AG09309 (cell line): ENCODE measurements at places on chromosomes 7 and 10.
A peak's percentile ranks its signal among the peaks of the same experiment; 100 is the strongest.

DNA sequence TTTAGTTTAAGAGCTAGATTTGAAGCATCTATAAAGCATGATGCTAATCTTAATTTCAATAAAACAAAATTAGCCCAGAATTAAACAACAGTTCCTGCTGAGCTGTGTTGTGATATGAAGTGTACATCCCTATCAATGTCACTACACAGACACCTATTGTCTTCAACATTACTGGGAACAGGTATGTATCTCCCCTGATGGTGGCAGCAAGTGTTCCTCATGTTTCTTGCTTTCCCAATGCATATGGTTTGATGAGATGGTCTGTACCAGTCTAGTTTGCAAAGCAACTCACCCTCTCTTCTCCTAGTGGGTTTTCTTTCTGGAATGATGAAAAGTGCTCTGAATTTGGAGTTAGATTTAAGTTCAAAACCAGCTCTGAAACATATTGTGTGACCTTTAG, 38.1 kb downstream of the TSPAN12 start:
- no peak for DNase-seq

DNA sequence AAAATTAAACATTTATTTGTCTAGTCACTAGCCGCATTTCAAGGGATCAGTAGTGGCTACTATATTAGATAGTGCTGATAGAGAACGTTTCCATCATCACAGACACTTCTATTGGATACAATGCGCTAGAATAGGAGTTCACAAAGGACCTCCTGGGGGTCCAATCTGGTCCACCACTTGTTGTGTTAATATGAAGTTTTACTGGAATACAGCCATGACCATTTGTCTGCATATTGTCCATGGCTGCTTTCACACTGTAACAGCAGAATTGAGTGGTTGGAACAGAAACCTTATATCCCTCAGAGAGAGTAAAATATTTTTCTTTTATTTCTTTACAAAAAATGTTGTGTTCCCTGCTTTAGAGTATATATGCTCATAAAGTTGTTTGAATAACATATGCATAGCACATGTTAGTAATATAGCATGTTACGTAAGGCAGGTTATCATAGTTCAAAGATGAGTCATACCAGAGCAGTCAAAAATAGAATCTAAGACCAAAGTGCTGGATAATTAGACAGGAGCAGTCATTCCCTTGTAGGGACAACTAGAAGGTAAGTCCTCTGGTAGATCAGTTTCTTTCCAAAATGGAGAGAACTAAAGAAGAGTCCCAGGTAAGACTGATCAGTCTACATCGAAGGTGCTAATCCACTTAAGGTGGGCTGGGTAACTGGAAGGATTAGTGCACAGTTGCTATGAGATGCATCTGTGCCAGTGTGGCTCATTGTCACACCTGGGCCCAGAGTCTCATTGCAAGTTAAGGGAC, 14.9 kb downstream of the BZW2 start:
- no peak for DNase-seq

DNA sequence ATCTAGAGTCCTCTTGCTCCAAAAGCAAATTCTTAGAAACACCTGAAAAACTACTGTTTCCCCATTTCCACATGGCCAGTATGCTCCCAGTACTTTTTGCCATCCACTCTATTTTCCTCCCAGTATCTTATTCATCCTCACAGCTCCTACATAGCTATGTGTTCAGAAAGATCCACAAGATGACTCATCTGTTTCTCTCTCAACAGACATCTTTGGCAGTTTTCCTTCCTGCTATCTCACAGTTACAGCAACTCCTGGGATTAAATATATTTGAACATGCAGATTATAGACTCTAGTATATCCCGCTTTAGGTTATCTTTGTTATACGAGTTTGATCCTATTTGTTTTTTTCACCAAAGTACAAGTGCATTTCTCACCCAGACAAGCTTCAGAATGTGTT, 675.6 kb upstream of the POT1 start:
- no peak for DNase-seq

GRCh38 chr10:25130906-25131305, 43.9 kb upstream of the GPR158 start:
- peak; percentile 63 for DNase-seq

DNA sequence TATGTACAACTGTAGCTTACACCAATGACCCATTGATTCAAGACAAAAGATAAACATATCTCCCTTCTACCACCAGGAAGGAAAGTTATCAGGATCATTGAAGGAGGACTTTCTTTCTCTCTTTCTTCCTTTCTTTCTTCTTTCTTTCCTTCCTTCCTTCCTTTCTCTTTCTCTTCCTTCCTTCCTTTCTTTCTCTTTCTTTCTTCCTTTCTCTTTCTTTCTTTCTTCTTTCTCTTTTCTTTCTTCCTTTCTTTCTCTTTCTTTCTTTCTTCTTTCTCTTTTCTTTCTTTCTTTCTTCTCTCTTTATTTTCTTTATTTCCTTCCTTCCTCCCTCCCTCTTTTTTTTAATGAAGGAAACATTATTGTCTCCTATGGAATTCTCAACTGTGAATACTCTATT, 10.6 kb upstream of the OR2A2 start:
- no peak for DNase-seq

DNA sequence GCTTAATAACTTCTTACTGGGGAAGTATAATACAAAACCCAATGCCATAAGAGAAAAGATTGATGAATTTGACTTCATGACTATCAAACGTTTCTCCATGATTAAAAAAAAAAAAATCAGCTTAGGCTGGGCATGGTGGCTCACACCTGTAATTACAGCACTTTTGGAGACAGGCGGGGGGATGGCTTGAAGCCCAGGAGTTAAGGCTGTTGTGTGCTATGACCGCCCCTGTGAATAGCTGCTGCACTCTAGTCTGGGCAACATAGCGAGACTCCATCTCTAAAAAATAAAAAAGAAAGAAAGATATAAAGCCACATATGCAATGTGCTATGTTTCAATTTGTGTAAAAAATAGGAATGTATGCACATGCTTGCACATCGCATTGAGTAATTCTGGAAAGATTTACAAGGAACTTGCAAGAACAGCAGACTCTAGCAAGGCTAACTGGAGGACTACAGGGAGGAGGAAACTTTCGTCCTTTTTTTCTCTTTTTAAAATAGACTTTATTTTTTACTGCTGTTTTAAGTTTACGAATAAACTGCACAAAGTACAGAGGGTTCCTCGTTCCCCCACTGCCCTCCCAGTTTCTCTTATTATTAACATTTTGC, 10.3 kb upstream of the RARRES2 start:
- DNase-seq = no peak

DNA sequence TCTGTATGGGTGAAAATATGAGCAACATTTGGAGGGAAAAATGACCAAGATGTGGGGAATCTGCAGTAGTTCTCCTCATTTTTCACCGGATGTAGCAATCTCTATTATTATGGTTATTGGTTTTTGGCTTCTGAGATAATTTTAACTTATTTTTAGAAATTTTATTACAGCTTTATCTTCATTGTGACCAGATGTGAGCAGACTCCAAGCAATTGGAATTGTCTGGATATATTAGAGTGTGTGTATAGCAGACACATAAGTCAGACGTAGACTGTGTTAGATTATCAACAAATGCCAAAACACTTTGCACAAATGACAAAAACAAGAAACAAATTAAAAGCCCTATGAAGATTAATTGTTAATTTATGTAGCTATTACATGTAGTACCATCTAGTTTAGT, 249.1 kb downstream of the DNAJB9 start:
- DNase-seq = peak; percentile 11

- no peak for DNase-seq
Measured at GRCh38 chr7:46201961-46202360, 280.9 kb upstream of the IGFBP3 start.

- no peak for DNase-seq
Measured at GRCh38 chr7:158576050-158576762, 11.4 kb downstream of the PTPRN2 start.

- no peak for DNase-seq
Measured at GRCh38 chr10:9823268-9823930, 1194.3 kb upstream of the CELF2 start.
